ENCODE measurements at places on chromosomes 13 and 19.

GRCh38 chr13:110713642-110713952, at the start of gene ING1:
ING1 (plus strand) TSS chr13:110713700; CDS start chr13:110714150, 450 bp downstream.
- DNase-seq, result no peak

DNA sequence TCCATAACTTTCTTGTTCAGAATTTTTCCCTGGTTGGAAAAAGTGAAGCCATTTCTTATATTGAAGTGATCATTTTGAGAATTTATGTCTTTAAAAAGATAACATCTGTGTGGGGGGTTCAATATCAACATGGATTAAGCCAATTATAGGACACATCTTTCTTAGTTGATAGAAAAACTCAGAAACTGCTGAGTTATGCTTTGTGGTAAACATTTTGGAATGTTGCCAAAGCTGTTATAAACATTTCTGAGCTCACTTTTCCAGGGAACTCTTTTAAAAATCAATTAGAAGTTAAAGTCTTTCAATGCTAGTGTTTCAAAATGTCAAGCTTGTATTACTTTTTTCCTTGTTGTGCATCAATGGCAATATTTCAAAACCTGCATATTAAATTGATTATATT, 248.8 kb downstream of the DACH1 start:
- no peak for DNase-seq

GRCh38 chr19:50209131-50209530, 5.7 kb downstream of the MYH14 start:
- no peak for DNase-seq

DNA sequence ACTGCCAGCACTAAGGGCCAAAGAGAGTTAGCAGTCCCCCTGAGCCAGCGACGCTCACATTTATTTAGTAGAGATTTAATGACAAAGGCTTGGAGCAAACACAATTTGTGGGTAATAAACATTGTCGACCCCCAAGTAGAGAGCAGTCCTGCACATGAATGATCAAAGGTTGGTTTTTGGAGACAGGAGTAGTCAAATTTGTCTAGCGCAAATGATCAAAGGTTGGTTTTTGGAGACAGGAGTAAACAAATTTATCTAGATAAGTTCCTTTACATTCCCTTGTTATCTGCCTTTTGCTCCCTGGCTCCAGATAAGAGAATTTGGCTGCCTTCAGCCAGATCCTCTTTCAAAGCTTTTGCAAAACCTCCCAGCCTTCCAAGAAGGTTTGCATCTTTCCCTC, 26.9 kb downstream of the METTL21C start:
- no peak for DNase-seq

GRCh38 chr19:11291991-11292390, 4.0 kb upstream of the TSPAN16 start:
- DNase-seq, result no peak

GRCh38 chr13:106529415-106530170, 5.9 kb downstream of the EFNB2 start:
- DNase-seq, result no peak

DNA sequence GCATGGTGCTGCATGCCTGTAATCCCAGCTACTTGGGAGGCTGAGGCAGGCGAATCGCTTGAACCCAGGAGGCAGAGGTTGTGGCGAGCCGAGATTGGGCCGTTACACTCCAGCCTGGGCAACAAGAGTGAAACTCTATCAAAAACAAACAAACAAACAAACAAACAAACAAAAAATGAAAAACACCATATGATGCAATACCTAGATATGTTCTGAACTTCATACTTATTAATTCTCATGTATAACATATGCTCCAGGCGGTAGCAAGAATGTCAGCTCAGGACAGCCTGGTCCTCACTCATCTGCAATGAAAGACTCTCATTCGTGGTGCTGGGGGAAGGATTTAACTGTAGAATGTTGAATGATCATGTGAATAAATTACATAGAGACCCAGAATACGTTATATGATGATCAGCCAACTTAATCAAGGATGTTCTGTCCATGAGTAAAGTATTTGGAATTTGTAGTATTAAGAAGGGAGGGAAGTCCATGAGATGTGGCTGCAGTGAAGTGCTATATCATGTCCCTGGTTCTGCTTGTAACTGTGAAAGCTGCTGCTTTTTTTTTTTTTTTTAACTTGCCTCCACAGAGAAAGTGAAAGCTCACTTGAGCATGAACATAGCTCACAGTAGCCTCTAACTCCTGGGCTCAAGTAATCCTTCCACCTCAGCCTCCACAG, 206.8 kb downstream of the UQCRFS1 start:
- no peak for DNase-seq
